Effector memory CD4-positive, alpha-beta T cell (primary cell): ENCODE measurements at places on chromosomes 6 and 20.

DNA sequence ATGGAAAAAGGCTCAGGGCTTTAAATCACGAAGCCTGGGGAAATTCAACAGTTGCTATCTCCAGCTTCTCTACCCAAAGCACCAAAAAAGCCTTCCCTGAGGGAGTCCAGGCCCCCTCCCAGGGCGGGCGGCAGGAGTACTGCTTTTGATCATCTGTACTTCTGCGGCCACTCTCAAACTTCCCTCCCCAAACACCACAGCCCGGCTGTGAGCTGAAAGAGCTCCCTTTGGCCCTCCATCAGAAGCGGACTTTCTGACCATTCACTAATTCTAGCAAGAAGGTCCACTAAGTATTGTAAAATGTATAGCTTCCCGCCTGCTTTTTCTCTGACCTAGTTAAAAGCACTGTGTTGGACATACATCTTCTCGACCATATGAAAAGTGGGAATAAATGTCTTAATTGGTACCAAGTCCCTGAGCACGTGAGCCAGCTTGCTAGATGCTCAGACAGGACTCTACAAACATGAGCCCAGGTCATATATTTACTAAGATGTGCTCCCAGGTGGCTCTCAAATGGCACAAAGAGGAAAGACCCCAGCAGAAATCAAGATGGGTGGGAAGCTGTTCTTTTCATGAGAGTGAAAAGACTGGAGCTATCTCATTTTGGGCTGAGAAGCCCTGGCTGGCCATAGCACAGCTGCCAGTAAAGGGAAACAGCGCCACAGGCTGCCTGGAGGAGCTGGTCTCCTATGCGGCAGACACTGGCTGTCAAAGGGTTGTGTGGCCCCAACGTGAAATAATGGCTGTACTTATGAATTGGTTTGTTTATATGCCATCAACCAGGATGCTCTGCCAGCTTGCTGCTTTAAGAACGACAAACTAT is 58.6 kb downstream of the GFOD1 start:
- DNase-seq, result no peak

DNA sequence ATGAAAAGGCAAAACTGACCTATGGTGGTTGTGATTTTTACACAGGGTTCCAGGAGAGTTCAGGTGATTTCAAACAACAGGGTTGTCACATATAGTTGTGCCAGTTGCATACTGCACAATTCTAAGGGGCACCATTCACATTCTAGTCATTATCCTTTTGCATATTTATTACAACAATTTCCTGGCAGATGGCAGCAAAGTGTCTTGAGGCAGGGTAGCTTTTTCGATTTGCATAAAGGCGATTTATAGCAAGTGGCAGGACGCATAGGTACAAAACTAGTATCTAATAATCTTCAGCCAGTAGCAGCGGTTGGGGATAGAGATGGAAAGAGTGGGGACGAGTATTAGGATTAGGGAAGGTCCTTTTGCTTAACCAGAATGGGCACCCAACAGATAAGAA is 46.5 kb upstream of the TRAF3IP2 start:
- no peak for DNase-seq

DNA sequence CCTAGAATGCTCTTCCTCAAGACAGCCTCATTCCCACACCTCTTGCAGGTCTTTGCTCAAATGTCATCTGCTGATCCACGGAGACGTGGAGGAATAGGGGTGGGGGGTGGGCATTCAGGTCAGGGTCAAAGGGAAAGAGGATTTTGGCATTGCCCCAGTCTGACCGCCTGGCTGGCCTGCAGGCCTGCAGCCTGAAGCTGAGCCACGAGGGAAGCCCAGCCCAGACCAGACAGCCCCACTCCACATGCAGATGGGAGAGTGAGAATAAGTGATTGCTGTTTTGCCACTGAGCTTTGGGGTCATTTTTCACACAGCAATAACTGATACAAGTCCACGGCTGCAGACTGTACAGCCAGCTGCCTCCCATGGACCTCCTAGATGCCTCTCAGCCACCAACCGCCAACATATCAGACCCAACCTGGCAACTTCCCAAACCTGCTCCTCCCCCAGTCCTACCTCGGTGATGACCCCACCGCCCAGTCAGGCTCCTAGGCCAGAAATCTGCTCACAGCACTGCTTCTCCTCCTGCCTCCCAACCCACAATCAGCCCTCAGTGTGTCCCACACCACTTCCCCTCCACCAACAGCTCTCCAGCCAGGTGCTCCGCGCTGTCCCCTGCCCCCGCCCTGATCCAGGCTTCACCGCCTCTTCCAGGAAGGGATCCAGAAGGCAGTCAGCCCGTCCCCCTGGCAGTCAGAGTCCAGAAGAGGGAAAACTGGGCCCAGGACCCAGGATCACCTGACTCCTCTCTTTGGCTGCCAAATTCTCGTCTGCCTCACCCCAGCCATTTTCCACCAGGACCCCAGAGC is 14.0 kb downstream of the KIAA1755 start:
- no peak for DNase-seq

DNA sequence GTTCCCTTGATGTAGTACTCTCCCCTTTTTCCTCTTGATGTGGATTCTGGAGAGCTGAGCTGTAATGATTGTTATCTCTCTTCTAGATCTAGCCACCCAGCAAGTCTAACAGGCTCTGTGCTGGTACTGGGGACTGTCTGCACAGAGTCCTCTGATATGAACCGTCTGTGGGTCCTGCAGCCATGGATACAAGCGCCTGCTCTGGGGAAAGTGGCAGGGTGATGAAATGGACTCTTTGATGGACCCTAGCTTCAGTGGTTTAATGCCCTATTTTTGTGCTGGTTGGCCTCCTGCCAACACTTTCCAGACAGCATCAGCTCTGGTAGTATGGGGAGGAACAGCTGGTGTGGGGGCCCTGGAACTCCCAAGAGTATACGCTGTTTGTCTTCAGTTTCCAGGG is 216.3 kb downstream of the ADGRG6 start:
- DNase-seq, result no peak

DNA sequence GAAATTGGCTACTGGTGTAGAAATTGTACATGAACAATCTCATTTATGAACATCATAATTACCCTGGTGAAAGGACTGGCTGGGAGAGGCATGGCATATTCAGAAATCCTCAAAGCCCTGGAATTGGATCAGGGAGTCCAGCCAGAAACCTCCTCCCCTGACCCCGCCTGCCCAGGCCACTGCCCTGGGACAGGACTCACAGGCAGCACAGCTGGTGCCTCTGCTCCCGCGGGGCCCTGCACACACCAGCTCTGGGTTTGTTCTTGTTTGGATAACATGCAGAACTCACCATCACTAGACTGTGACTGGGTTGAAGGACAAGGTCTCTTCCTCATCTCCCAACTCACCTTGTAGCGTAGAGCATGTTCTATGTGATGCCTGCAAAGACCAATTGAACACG is 56.2 kb downstream of the AGPAT4 start:
- no peak for DNase-seq

DNA sequence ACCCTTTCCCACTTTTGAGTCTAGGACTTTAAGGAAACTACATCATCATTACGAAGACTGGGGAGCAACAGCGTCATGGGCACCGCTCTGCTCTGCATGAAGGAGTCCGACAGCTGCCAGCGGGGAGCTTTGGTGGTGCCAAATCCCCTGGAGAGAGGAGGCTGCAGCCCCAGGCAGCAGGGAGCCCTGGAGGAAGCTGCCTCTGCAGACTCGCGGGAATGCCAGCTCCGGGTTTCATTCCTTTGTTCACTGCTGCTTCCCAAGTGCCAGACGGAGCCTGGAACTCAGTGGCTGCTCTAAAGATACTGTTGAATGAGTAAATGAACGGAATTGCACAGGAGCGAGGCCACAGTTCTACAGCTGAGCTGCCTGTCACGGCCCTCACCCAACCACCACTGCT is 196.5 kb upstream of the THBS2 start:
- DNase-seq, result no peak

GRCh38 chr20:1196634-1197033 is 6.6 kb upstream of the C20orf202 start:
- no peak for DNase-seq

GRCh38 chr6:57135885-57136284 is 36.2 kb upstream of the BAG2 start:
- no peak for DNase-seq

GRCh38 chr6:28758046-28758817 is 165.6 kb downstream of the TRIM27 start:
- no peak for DNase-seq

DNA sequence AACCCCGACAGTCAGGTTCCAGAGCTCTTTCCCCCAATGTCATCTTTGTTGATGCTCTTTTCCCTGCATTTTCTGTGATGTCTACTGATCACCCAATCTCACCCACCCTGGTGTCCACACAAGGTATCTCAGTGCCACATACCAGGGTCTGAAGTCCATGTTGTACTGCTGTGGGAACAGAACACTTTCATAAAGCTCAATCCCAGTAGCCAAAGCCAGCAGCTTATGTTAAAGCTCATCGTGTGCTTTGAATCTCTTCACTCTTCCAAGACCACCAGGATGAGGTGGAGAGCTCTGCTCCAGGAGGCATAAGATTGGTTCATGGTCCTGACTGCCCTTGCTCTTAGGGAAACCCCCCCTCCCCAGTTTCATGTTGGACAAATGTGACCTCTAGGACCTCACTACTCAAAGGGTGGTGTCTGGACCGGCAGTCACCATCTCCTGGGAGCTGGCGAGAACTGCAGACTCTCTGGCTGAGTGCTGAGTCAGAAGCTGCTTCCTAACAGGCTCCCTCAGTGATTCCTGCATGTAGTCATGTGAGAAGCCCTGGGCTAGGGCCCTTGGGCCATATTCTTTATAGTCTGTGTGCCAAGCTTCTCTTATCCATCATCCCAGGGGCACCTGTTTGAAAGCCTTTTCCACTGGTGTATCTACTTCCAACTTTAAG is 13.4 kb upstream of the CPNE5 start:
- DNase-seq, result no peak

GRCh38 chr6:43669922-43670622 is 17.5 kb downstream of the MRPS18A start:
- no peak for DNase-seq

- DNase-seq, result no peak
Observed at GRCh38 chr20:64203037-64203777, 39.0 kb downstream of the MYT1 start.

DNA sequence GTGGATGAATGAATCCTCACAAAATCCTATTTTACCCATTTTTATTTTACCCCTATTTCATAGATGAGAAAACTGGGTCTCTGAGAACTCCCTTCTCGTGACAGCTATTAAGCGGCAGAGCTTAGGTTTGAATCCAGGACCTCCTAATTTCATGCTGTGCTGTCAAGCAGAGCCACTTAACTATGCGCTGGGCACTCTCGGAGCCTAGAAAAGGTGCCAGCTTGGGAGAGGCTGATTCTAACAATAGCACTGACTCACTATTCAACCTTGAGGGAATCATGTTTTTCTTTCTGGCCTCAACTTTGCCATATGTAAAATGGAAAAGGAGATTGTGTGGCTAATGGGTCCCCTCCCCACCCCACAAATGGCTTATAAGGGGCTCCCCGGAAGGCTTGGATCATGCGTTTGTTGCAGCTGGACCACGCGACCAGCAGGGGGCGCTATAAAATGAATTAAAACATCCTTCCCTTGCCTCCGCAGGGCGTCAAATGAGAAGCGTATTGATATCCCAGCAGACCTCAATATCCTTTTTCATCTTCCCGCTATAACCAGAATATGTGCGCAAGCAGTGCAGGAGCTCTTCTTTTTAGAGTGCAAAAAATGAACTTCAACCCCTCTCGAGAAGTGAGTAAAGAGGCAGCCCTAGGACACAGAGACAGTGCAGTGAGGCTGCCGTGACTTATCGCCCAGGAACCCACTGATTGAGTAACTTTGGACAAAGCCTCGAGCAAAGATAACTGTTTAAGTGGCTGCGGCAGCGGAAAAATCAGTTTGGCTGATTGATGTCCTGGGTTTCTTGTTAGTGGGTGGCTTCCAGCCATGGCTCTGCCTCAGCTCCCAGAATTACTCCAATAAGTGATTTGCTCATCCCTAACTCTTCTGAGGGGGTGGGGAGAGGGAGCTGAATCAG is 12.8 kb upstream of the PDYN start:
- DNase-seq, result no peak

DNA sequence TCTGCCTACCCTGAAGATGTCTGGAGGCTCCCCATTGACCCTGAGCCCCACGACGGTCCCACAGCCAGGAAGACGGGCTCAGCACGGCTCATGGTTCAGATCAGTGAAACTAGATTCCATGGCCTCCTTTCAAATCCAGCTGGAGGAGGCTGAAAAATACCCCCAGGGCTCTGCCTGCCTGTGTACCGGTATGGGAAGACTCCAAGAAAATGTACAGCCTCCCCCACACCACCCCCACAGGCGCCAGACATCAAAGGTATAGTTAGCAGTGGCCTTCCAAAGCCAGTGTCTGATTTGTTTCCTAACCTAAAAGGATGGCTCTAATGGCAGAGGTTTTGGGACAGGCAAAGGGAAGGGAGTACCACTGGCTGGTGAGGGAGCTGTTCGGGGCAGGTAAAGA is 86.2 kb upstream of the SNAP25 start:
- DNase-seq, result no peak

DNA sequence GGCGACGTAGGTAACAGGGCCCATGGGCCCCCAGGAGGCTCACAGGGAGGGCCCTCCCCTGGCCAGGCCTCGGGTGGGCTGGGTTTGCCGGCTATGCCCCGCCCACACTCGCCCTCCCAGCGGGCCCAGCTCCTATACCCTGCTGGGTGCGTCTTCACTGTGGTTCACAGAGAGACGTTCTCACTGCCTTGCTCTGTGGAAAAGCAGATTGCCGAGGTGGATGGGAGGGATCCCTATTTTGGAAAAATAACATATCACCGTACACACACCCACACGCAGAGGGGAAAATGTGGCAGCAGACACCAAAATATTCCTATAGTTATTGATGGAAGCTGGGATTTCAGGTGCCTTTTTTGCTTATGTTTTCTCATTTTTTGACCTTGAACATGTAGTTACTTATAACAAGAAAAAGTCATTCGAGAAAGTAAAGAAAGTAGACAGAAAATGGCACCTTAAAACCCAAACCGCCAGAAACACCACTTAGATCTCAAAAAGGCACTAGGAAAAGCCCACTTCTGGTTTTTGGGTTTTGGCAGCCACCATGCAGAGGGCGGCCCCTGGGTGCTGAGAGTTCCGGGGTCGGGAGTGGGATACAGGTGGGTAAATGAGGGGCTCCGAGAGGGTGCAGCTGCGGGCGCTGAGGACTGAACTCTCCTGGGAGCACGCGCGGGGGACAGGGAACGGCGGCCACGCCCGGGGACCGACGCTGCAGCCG is 49.4 kb downstream of the TMEM242 start:
- DNase-seq, result peak; percentile 44

DNA sequence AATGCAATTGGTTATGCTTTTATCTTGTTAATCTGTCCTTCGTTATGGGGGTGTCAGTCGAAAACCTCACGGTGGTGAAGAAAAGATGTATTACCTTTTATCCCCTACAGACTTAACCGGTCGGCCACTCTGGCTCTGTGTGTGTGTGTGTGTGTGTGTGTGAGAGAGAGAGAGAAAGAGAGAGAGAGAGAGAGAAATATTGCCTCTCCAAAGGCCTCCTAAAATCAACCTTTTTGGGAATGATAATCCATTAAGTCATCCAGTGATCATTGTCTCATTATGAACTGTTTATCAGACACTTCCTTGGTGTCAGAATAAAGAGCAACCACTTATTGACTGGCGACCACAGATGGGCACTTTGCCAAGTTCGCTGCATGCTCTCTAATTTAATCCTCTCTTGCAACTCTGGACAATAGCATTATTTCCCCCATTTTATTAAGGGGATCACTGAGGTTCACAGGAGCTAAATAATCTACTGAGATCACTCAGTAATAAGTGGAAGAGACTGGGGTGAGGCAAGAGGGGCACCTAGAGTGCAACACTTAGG is 30.7 kb downstream of the SLC35D3 start:
- DNase-seq, result no peak

GRCh38 chr20:31566658-31567379 is 38.3 kb upstream of the ID1 start:
- no peak for DNase-seq

- no peak for DNase-seq
Observed at GRCh38 chr20:33178726-33179125, 10.8 kb downstream of the BPIFA2 start.

- no peak for DNase-seq
Observed at GRCh38 chr20:53037621-53038020, 65.5 kb downstream of the TSHZ2 start.
